Esophagus muscularis mucosa (tissue), 4 donors: ENCODE measurements at places on chromosomes 16 and 17. TPM values are rescaled to one million over a fixed set of nuclear protein-coding genes. Genes with fewer than 3 reads are reported as not detected.

GRCh38 chr16:62970851-62971250, 934.6 kb upstream of the CDH8 start:
- no peak for DNase-seq

DNA sequence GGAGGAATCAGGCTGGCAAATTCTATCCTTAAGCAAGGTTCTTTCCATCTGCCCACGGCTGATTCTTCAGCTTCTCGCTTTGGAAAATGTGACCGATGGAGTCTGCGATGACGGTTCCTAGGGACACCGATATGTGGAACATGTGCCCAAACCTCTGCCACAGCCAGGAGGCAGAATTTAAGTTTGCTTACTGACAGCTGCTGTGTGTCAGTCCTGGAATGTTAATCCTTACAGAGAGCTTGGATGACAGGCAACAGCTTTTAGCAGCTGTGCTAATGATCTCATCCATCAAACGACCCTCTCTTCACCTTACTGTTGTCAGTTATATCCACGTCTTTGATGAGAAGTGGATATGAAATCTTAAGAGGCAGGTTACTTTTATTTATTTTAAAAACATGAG, 11.4 kb upstream of the MYH13 start:
- DNase-seq, result peak; percentile 50

DNA sequence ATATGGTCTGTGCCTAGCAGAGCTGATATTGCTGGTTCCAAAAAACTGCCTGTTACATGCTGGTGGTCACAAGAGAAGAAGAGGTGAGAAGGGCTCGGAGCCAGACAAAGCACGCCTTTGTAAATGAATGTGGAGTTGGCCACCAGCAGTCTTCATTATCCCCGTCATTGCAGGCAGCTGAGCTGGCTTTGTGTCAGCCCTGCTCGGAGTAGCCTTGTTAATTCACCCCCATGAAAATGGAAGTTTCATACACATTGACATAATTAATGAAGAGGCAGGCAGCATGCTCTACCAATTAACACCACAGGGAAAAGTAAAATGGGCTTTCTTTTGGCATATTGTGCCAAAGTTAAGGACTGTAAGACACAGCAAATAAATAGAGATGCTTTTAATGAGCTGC, 113.7 kb upstream of the RBFOX1 start:
- DNase-seq, result no peak

DNA sequence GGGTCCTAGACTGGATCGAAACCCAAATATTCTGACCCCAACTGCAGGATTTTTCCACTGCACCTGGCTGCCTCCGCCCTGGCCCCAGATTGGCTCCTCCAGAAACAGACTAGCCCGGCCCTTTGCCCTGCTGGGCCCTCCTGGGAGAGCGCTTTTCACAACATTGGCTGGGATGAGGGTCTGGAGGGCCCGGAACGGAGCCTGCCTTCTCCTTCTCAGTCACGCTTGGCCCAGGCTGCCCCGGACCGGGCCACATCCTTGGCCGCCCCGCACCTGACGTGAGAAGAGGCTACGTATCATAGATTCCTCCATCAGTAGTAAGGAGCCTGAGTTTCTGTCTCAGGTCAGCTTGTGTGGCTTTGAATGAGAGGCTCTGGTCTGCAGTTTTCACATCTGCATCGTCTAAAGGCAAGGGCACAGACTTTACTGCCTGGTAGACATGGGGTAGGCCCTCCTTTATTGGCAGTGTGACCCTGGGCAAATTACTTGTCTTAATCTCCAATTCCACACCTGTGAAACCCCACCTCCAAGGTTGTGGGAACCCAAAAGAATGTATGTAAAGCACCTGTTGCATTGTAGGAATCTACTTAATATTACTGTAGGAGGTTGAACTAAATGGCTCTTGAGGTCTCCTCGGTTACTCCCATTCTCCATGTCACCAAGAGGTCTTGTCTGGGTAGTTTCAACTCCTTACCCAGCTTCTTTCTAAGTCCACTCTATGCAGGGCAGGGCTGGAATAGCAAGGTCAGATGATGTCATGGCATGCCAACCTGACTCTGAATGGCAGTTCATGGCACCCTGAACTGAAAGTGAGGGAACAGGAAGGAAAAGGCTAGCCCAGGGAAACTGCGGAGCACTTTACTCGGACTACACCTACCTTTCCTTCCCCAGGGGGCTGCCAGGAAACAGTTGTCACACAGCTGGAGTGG, 661 bp downstream of the LRRC3C start:
- peak; percentile 93 for DNase-seq

- no peak for DNase-seq
Observed at GRCh38 chr17:6525141-6525540, 31.2 kb downstream of the PITPNM3 start.

DNA sequence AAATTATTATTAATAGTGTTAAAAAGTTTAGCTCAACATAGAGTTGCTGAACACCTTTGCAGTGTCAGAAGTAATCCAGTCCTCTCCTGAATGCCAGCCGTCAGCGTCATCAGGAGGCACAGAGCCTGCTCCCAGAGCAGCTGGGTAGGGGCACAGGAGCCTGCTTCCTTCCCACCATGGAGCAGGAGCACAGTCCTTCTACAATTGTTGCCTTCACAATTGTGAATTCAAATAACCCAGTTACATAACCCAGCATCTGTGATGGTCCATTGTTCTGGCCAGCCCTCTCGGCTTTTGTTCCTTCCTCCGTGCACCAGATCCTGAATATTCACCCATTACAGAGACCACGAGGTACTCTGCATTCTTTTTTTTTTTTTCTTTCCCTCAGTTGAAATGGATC, 393.9 kb upstream of the MAF start:
- DNase-seq, result no peak

- no peak for DNase-seq
Observed at GRCh38 chr17:20925091-20925490, 117.7 kb downstream of the USP22 start.

DNA sequence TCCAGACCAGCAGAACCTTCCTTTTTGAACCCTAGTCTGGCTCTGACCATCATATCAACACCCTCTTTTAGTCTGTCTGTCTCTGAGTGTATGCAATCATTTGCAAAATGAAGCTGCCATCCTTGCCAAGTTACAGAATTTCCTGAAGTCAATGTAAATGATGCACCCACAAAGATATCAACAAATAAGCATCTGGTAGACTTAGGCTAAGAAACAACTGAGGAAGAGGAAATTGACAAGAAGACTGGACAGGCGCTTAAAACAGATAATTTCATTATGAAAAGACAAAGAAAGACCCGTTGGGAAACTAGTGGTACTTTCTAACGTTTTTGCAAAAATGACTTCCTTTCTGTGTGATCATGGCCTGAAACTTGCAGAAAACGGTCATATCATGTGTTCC, 24.7 kb upstream of the CIITA start:
- DNase-seq, result no peak

CCT6B gene
- 3.8 TPM for total RNA-seq

ACSM2A gene
- total RNA-seq, result 1.3 TPM

KRTAP1-1 gene
- not detected for total RNA-seq

HDAC5 gene
- total RNA-seq, result 237 TPM

AANAT gene
- not detected for total RNA-seq

CHD9NB gene
- 1.2 TPM for total RNA-seq

MT1G gene
- 59.0 TPM for total RNA-seq
